Fibroblast of skin of scalp (primary cell): ENCODE measurements at places on chromosomes 5 and 9.
A peak's percentile ranks its signal among the peaks of the same experiment; 100 is the strongest.

- no peak for DNase-seq
Measured at GRCh38 chr9:19122490-19123042, 4.7 kb downstream of the PLIN2 start.

DNA sequence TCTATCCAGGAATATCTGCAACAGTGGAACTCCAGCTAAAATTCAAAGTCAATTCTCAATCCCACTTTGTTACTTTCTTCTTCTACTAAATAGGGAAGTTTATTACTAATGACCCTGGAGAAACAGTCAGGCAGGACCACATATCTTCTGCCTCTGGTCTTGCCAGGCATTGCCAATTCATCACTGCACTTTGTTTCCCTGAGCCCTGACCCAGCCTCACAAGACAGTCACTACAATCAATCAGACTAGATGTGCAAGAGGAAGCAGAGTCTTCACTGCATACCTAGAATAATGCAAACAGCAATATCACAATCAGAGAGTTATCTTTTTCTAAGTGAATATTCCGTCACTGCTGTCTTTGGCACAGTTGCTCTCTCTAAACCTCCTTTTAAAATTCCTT, 74.9 kb upstream of the GAS1 start:
- no peak for DNase-seq

GRCh38 chr9:130997925-130998596, 10.9 kb upstream of the LAMC3 start:
- DNase-seq = peak; percentile 76

- no peak for DNase-seq
Measured at GRCh38 chr5:2797160-2797559, 45.7 kb upstream of the IRX2 start.

DNA sequence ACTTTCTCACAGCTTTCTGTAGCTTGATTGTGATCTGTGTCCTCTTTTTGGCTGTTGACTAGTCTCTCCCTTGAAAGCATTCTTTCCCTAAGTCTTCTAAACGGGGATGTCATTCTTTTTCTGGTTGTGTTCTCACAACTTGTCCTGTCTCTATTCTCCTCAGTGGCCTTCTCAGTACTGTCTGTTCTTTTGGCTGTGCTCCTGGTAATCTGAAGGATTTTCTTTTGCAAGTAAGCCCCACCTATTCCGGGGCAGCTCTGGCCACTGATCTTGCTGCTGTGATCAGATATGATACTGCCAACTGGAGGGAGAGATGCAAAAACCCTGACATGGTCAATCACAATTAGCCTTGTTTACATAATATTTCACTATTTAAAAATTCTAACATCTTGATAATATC, 172.2 kb downstream of the CDC42SE2 start:
- no peak for DNase-seq

DNA sequence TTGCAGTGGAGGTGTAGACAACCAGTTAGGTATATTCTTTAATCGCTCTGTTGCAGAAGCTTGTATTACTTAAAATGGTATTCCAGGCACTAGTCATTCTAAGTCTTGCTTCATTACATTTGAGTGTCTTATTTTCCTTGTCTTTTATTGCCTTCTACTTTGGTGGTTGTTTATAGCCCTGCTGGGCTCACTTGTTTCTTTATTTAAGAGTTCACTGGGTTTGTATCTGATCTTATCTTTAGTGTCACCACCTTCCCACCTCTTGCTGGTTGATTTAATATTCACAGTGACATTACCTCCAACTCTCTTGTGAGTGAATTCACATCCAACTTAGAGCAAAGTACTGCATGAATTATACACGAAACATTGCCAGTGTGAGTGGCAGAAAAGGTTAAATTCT, 83.6 kb upstream of the BNC2 start:
- no peak for DNase-seq

DNA sequence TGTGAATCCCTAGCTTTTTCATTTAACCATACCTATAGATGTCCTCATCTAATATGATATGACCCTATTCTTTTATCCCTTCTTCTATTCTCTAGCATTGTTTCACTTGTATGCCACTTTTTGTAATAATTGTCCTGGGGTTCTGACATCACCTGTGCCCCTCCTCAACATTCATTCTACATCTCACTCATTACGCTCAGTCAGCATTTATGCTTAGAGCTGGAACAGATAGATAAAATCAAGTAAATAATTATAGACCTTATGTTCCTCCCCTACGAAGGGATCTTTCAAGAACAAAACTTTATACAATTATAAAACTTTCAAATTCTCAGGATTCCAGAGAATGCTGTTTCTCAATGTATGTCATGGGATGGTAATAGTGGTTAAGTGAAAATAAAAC, 18.0 kb downstream of the GABRA6 start:
- DNase-seq = no peak

DNA sequence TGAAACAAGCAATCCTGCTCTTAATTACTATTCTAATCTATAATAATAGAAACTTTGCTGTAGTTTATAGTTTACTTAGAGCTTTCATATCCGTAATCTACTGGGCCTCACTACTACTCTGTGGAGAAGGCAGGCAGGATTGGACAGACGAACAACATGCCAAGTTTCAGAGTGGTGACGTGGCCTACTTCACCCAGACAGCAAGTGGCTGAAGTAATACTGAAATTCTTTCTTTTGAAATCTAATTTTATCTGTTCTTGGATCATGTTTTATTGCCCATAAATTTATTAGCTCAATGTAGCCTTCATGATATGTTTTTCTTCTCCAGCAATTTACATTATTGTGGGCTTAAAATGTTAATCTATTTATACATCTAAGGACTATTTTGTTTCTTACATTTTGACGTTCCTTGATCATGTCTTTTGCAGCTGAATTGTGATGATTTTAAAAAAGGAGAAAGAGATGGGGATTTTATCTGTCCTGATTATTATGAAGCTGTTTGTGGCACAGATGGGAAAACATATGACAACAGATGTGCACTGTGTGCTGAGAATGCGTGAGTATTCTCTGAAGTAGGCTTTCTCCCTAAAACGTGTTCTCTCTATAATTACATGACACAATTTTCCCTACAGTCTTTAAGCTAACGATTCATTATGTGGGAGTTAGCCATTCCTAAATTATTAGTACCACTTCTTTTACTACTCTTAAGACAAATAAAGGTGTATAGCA, 22.4 kb downstream of the SPINK5 start:
- no peak for DNase-seq

- DNase-seq = peak; percentile 7
Measured at GRCh38 chr9:101409079-101409477, 10.4 kb downstream of the ZNF189 start.

- no peak for DNase-seq
Measured at GRCh38 chr9:119501374-119501773, 132.1 kb upstream of the BRINP1 start.

GRCh38 chr5:35438786-35439185, 178.9 kb upstream of the SPEF2 start:
- DNase-seq = peak; percentile 13

DNA sequence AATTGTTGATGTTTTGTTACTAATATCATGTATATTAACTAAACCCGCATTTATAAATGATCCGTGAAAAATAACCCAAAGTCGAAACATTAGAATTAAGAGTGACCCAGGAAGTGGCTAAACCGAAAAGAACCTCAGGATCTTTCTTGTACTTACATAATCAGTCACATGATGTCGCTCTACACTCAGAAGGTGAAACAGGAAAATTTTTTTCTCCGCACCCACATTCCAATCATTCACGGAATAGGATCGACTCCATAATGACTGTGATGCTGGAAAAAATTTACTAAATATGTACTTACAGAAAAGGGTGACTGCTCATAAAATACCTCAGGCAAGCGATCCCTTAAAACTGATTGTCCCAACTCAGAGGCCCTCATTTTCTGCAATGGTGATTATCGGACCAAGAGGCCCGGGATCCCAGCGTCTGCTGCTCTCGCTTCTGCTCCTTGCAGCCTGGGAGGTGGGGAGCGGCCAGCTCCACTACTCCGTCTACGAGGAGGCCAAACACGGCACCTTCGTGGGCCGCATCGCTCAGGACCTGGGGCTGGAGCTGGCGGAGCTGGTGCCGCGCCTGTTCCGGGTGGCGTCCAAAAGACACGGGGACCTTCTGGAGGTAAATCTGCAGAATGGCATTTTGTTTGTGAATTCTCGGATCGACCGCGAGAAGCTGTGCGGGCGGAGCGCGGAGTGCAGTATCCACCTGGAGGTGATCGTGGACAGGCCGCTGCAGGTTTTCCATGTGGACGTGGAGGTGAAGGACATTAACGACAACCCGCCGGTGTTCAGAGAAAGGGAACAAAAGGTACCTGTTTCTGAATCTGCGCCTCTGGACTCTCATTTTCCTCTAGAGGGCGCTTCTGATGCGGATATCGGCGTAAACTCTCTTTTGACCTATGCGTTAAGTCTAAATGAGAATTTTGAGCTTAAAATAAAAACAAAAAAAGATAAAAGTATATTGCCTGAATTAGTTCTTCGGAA, at the start of gene PCDHA12:
TSS of gene PCDHA12 (plus strand) at position 224 of the 981 bp plus-strand sequence. CDS start at position 389, 165 bp downstream.
- DNase-seq = no peak

DNA sequence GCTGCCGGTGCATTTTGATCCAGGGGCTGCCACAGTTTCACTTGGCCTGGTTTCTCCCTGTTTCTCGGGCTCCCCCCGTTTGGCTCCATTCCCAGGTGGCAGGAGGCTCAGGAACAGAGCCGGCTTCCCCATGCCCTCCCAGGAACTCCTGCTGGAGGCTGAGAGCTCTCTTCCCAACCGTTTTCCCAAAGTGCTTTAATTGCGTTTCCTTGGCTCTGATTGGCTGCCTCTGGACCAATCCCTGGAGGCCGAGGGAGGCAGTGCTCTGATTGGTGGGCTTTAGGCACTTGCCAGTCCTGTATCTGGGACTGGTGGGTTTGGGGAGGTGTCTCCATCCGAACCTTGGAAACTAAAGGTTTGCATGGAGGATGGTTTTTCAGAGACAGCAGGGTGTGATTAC, 4.9 kb downstream of the TSPAN17 start:
- DNase-seq = peak; percentile 18

DNA sequence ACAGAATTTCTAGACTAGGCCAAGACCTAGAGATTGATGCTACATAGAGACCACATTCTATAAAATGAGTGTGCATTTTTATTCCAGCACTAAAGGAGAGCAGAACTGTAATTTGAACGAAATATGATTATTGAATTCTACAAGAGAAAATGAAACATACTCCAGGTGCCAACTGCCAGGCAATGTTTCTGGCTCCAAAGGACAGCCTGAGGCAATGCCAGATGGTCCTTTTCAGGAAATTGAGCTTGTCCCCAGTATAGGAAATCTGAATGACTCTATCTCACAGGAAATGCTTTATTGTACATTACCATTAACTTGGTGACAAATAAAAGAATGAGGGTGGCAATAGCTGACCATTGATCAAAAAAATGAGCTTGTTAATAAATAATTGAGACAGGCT, 28.8 kb upstream of the RASGRF2 start:
- no peak for DNase-seq
